ENCODE measurements at places on chromosomes 6 and 20. TPM values are rescaled to one million over a fixed set of nuclear protein-coding genes. Genes with fewer than 3 reads are reported as not detected.

DNA sequence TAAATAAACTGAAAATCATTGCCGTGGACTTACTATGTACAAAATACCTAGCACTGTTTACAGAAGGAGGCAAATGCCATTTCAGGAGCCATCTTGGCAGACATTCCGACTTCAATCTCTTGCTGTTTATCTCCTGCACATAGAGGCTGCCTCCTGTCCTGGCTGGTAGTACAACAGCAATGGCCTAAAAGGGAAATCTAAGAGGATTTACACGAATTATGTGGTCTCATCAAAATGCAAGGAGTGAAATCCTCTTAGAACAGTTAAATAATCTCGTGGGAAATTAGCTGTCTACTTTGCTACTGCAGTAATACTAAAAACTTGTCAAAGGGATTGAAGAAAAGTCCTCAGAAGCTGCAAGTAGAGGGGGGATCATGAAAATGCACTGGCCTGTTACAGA, 82.2 kb upstream of the SLC2A12 start:
- no peak for DNase-seq

GRCh38 chr20:44145131-44145775, 41.7 kb downstream of the JPH2 start:
- DNase-seq: no peak

GRCh38 chr20:44080646-44081267, 106.2 kb downstream of the JPH2 start:
- peak; percentile 94 for DNase-seq

DNA sequence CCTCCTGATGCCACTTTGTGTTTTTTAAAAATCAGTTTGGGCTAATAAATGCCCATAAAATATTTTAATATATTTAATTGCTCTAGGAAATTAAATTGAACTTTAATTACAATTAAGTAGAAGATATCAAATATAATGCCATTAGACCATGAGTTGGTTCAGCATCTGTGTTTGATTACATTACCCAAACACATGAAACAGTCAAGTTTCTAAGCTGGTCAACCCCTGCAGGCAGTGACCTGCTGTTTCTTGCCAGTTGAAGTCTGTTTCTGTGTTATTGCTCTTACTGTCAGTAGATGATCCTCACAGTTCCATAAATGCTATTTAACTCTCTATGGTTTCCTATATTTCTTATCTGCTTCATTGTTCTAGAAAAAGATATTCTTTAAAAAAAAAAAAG, 9.7 kb upstream of the TENT5A start:
- no peak for DNase-seq

GRCh38 chr6:47532981-47533585, 55.5 kb downstream of the CD2AP start:
- no peak for DNase-seq

GRCh38 chr6:154041001-154041400, 2.0 kb downstream of the OPRM1 start:
- no peak for DNase-seq

GRCh38 chr6:147204843-147205311, 660 bp downstream of the STXBP5 start:
- DNase-seq: peak; percentile 50

Gene PLAGL1
- 14.4 TPM for total RNA-seq
